ENCODE measurements at places on chromosomes 6 and 20.
A peak's percentile ranks its signal among the peaks of the same experiment; 100 is the strongest.

GRCh38 chr6:105835373-105835772 lies 250.8 kb upstream of the PRDM1 start:
- peak; percentile 39 for DNase-seq

DNA sequence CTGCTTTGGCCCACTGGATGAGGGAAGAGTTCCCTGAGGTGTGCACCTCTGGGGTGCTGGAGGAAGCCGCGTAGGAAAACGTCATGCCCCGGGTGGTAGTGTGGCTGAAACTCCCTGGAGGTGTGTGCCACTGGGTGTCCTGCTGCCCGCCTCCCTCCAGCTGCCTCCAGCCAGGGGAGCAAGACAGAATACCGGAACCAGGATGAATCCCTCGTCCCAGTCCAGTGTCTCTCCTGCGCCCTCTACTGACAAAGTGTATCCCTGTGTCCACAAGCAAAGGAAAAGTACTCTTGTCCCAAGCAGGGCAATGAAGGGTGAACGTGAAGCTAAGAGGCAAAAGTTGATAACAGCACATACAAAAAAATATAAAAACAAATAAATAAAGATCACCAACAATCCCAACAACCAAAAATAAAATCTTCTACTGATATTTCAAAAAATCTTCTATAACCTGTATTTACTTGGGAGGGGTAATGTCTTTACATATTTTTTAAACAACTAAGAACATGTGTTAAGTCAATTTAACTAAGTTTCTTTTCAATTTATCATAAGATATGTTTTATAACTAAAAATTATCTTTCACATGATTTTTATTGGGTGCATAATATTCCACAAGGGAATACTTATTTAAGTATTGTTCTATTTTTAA lies 437.6 kb downstream of the MAFB start:
- DNase-seq: no peak

DNA sequence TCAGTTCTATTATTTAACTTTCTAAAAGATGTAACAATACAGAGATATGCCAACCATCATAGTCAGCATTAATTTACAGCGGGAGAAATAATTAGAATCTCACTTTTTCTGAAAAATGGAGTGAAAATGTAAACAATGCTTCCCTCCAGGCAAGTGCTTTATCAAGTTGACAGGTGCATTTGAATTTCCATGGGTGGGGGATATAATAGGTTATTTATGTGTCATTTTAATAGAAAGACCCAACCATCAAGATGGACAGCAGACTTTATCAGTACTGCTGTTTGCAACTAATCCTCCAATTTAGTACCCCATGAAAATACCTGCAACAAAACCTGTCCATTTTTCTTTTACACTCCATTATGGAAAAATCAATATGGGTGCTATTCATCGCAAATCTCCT lies 780.1 kb downstream of the TFAP2A start:
- DNase-seq: no peak

DNA sequence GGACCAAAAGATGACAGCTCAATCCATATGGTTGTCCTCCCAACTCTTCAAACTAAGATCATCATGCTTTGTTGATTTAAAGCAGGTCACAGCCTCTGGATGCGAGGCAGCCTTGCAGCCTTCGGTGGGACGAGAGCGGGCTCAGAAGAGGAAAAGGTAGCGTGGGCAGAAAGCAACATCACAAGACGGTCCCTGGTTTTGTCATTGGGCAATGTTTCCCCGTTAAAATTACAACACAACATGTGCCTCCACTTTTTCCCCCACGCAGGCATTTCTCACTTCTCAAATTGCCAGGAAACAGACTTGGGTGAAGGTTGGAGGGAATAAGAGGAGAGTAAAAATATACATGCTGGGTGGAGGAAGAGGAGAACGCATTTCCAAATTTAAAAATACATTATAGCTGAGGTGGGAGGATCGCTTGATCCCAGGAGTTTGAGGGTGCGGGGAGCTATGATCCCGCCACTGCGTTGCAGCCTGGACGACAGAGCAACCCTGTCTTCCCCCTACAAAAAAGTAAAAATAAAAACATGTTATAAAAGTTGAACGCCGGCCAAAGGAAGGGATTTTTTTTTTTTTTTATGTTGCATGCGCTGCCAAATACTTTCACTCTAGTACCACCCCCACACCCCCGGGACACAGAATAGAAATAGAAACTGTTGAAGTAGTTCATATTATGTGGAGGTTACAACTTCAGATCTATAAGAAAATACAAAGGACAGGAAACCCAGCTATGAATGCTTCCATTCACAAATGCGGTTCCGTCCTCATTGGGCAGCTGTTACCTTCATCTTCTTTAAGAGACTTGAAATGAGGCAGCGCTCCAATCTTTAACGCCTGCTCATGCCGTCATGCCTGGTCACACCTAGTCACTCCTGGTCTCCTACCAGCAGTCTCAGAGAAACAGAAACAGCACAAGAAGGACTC lies 13.9 kb upstream of the NAA20 start:
- no peak for DNase-seq

GRCh38 chr6:113809826-113810225 lies 47.3 kb upstream of the MARCKS start:
- no peak for DNase-seq

DNA sequence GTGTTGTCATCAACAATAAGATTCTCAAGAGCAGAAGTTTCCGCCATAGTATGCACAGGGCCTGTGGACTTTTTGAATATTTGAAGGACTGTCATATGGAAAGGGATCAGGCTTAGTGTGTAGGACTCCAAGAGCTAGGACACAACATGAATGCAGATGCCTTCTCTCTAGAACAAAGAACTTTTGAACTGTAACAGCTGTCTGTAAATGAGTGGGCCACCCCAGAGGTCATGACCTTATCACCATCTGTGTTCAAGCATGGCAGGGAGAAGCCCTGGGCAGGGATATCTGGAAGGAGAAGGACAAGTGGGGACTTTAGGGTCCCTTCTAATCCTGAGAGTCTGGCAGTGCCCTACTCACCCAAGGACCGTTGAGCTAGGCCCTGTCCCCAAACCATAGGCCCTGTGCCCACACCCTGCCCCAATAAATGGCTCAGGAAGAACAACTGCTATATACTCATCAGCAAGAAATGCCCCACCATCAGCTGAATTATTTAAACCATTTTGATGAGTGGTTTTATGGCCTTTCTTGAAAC lies 70.6 kb downstream of the MTHFD1L start:
- no peak for DNase-seq

DNA sequence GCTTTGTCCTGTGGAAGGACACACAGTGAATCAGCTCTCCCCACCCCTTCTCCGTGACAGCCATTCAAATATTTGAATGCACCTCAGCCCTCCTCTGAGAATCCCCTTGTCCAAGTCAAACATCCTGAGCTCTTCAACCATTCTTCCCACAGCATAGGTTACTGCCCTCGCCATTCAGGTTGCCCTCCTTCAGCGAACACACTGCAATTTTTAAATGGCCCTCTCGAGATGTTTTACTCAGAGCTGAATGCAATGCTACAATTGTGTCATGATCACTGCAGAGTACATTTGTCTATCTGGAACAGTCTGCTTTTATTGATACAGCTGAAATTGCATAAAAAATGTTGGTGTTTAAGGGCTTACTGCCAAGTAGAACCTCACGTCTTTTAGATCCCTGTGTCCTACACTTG lies 48.9 kb downstream of the SLC2A12 start:
- DNase-seq: no peak

DNA sequence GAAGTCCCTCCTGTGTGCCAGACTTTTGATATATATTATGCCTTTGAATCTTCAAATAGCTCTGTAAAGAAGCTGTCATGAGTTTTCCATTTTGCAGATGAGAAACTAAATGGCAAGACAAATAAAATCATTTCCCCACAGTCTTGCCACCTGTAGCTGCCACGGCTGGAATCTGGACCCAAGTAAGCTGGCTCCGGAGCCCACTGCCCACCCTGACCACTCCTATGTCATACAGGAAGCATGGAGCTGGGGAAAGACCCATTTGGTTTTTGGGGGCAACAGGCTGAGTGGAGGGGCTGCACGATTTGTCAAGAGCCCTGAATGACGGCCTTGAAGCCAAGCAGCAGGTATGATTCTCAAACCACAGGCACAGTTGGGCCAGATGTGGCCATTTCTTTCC lies 10.0 kb upstream of the SIRPA start:
- DNase-seq: no peak

DNA sequence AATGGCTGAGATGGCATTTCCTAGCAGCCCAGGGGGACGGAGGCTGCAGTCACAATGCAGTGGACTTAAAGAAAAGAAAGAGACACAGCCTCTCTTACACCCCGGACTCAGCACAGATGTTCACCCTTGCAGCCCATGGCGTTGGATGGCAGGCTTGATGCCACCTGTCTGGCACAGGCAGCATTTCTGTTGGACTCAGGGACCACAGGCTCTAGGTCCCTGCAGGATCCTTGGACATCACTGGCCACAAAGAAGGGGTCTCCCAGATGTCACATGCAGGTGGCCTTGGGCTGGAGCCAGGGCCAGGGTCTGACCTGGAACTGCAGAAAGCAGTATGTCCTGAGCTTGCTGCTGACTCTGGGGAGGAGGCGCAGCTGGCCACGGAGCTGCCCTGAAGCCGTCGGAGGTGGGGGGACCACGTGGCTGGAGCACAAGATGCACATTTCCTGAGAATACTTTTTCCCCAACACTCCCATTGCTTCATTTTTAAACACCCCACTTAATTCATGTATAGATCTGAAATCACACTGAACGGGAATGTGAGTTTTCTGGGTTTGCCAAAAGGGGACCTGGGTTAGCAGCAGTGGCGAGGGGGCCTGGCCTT lies 102.3 kb upstream of the SULF2 start:
- DNase-seq: no peak

- DNase-seq: no peak
These were observed 1368.4 kb downstream of the GRIK2 start for GRCh38 chr6:102761872-102762271.

GRCh38 chr6:56524891-56525703 lies 117.6 kb downstream of the DST start:
- DNase-seq: no peak

- DNase-seq: no peak
These were observed 191.3 kb downstream of the EPM2A start for GRCh38 chr6:145544041-145544440.

- DNase-seq: no peak
These were observed 46.9 kb downstream of the LYRM4 start for GRCh38 chr6:5213836-5214235.

DNA sequence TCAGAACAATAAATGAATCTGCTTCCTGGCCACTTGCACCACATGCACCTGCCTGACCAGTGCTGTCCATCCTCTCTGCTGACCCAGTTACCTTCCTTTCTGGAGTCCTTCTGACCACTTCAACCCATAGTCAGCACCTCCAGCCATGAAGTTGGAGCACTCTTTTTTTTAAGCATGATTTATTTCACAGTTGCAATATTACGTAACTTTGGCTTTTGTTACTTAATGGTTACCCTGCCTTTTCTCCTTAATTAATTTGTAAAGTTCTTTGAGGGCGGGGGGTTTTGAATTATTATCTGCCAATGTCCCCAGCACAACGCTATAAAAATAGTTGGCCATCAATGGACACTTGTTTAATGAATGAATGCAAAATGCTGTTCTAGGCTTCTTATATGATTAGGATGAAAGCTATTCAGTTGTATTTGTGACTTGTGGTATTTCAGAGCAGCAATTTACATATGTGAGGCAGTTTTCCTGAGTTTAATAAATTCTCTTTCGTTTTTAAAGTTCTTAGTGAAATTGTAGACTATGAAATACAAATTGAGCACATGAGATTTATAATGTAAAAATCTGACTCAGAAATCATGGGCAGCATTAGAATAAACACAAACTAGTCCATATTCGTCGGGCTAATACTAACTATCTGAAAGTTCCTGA lies 180.0 kb downstream of the HS3ST5 start:
- no peak for DNase-seq

DNA sequence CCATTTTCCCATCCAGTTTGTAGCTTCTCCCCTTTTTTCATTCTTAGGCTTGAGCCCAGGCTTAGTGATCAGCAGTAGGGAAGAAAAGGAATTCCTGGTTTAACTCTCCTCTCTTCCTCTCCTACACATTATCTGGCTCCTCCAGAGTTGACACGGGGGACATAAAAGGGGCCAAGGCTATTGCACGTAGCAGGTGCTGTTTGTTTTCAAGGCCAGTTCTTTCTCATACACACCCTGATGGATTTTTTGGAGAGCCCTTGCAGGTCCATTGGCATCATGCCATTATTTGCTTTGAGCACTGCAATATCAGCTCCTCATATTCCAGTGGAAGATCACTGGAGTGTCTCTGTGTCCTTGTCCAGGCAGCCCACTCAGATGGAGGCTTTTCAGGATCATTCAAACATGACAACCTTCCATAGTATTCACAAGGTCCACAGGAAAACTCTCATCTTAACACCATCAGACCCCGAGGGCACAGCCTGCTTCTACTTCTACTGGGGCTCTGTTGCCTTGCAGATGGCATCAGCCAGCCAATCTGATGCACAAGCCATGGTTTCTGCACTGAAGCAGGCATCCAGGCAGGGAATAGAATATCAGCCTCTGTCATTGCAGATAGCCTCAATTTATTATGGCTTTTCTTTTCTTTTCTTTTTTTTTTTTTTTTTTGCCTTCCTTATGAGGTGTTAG lies 18.8 kb downstream of the PLCB4 start:
- DNase-seq: no peak

- no peak for DNase-seq
These were observed 117.2 kb downstream of the IPCEF1 start for GRCh38 chr6:154239392-154239791.

- DNase-seq: no peak
These were observed 100.4 kb downstream of the PXDC1 start for GRCh38 chr6:3650959-3651697.

DNA sequence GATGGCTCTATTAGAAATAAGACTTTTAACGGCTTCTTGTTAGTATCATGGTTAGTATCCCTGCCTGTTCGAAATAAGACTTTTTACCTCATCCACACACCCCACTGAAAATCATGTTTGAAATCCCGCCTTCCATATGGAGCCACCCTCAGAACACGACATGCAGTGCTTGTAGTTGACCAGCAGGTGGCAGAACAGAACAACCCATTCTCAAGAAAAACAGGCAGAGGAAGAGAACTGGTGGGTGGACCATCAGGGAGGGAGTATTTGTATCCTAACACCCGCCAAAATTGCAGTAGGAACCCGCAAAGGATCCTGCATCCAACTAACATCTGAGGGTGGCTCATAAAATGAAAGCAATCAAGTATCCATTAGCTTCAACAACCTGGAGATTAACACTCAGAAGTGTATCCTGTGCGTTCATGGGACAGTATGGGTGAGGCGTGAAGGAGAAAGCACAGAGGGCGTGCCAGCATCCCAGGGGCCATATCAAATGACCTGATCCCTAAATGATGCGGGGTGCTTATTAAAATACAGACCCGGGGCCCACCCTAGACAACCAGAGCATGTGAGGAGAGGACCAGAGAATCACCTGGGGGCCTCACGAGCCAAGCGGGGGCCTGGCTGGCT lies 89.6 kb upstream of the NHSL1 start:
- DNase-seq: peak; percentile 66

GRCh38 chr20:57522380-57523140 lies 2.4 kb downstream of the CTCFL start:
- no peak for DNase-seq

DNA sequence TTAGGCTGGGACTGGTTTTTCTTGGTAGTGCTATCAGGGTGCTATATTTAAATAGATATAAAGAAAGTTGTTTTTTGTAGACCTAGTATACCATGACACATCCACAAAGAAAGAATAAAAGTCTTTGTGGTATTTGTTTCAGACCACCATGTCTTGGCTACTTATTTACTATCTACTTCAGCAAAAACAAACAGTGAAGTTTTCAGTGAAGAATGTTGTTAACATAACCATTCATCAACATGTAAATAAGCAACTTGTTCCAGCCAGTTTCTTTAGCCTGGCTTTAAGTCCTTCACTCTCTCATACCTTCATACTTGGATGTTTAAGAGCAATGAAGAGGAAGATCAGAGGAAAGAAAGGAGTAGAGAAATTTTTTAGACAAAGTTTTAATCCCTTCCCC lies 624.1 kb downstream of the CD109 start:
- DNase-seq: no peak
